Stimulated activated CD4-positive, alpha-beta T cell treated with anti-CD3 and anti-CD28 coated beads, TNF-alpha, amount 100 ng/mL, for 24 hours (primary cell): ENCODE measurements at places on chromosomes 2 and 18.

DNA sequence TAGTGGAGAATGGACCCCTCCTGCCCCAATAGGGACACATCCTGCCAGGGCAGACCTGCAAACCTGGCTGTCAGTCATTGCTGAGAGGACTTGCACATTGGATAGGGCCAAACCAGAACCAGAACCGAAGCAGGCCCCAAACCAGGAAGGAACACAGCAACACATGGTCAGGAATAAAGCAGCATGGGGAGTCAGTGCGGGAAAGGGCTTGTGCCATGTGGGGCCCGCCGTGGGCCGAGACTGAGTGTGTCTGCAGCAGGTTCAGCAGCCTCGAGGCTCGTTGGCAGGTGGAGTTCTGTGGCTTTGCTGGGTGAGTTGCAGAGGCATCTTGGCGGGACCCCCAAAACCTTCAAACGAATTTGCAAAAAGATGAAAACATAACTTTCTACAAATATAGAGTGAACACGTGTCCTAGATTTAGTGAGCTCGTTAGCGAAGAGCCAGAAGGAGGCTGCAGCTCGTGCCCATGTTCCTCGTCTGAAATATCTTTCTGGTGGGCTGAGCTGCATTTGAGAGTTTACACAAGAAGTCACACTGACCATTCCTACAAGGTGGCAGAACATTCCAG is 44.9 kb upstream of the LDLRAD4 start:
- DNase-seq, result no peak

GRCh38 chr2:219290381-219291171 is 11.4 kb downstream of the DNAJB2 start:
- no peak for DNase-seq

- DNase-seq, result no peak
Measured at GRCh38 chr2:170022692-170023091, 155.3 kb upstream of the MYO3B start.

DNA sequence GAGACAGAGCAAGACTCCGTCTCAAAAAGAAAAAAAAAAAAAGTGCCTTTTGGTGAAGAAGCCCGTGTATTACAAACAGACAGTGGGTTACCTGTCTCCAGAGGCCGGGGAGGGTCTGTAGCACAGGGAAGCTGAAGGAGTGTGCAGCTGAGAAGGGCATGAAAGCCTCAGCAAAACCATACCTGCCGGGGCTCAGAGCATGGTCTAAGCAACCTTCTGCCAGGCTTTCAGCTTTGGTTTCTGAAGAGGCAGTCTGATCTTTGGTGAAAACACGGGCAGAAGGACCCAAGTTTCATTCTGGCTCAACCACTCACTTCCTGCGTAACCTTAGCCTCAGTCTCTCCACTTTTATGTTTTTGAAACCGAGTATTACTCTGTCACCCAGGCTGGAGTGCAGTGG is 21.5 kb downstream of the SH2D6 start:
- DNase-seq, result no peak

- no peak for DNase-seq
Measured at GRCh38 chr2:220506466-220506865, 879.0 kb downstream of the SLC4A3 start.

DNA sequence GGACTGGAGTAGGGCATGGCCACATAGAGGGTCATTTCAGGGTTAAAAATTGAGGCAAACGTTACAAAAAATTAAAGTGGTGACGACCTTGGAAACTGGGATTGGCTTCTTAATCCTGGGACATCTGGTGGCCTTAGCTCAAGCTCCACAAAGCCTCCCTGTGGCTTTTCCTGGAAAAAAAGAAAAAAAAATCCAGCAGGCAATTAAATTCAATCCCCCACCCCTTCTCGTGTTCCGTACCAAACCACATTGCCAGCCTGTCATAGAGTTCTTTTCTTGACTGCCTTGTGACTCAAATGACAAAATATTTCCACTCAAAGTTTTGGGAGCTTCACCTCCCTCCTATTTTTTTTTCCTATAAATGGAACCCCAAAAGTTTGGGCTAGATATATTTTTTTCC is 195.6 kb downstream of the HRH4 start:
- DNase-seq, result no peak

DNA sequence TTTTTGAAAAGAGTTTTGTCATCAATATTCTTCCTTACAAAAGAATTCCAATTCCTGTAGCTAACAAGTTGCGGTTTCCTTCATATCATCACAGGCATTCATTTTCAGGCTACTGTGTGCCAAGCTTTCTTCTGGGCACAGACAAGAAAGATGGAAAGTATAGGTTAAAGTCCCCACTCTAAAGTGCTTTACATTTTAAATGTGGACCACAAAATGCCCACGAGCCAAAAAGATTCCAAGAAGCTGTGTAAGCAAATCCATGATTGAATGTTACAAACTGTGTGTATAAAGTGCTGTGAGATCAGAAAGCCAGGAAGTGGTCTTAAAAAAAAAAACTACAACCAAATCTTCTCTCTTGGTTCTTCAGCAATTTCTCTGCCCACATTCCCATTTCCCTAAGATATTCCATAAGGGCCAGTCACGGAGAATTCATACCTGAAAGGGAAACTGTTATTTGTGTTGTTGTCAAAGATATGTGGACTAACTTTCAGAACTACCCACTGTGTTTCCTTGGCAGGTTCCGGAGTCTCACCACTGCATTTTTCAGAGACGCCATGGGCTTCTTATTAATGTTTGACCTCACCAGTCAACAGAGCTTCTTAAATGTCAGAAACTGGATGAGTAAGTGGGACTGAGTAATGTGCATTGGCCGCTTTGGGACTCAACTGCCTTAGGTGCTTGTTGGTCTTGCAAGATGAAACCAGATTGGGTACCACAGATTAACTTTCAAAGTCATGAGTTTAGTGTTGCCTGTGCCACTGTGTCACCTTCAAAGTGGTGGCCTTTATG is 55.7 kb downstream of the RAB27B start:
- DNase-seq, result no peak

GRCh38 chr2:118048401-118048800 is 34.5 kb upstream of the CCDC93 start:
- no peak for DNase-seq

DNA sequence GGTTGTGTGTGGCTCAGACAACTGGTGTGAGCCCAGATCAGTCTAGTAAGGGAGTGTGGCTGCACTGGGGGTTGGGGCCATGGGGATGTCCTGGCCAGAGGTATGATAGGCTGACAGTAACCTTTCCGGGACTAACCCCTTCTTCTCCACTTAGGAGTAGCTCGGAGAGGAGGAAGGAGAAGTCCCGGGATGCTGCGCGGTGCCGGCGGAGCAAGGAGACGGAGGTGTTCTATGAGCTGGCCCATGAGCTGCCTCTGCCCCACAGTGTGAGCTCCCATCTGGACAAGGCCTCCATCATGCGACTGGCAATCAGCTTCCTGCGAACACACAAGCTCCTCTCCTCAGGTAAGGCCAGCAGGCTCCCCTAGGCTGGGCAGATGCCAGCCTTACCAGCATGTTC is 49.5 kb downstream of the EPAS1 start:
- no peak for DNase-seq

DNA sequence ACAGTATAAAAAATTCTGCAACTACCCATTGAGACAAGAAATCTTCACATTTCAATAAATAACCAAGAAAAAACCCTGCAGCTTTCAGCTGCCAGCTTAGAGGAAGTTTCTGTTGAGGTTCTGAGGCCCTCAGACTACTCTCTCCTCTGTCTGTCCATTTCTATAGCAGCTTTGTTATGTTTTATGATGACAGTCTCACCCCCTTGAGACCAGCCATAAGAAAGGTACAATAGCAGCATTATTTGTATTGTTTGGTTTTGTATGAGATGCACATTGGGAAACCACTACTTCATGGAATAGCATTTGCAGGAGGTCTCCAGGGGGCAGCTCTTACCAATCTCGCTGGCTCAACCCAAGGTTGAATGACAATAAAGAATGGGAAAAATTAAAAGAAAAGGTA is 334.6 kb upstream of the VRK2 start:
- no peak for DNase-seq
